Stimulated activated CD4-positive, alpha-beta T cell treated with anti-CD3 and anti-CD28 coated beads, Interleukin-12 subunit alpha, Interleukin-12 subunit beta, amount 100 ng/mL, for 48 hours (primary cell): ENCODE measurements at places on chromosomes 4 and X.

DNA sequence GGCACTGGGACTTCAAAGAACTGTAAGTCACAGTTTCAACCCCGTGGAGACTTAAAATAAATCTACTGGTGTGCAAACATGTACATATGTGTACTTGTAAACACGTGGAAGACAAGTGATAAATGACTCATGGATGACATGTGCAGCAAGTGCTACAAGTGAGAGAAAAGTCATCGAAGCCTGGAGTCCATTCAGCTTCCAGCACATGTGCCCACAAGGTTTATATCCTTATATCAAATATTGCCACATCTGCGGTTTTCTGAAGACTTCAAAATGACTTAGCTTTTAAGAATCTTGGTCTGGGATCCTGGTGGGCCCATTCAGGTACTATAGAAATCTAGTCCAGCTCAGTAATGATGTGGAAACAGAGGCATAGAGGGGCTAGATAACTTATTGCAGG, 33.0 kb upstream of the TTC29 start:
- DNase-seq = no peak

GRCh38 chrX:53356186-53356585, 66.3 kb downstream of the SMC1A start:
- DNase-seq = peak; percentile 24

DNA sequence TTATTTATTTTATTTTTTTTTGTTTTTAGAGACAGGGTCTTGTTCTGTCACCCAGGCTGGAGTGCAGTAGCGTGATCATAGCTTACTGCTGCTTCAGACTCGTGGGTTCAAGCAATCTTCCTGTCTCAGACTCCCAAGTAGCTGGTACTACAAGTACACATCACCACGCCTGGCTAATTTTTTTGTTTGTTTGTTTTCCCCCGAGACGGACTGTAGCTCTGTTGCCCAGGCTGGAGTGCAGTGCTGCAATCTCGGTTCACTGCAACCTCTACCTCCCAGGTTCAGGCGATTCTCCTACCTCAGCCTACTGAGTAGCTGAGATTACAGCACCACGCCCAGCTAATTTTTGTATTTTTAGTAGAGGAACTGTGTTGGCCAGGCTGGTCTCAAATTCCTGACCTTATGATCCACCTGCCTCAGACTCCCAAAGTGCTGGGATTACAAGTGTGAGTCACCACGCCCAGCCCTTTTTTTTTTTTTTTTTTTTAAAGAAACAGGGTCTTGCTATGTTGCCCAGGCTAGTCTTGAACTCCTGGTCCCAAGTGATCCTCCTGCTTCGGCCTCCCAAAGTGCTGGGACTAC, 32.2 kb downstream of the COPS4 start:
- DNase-seq = no peak

DNA sequence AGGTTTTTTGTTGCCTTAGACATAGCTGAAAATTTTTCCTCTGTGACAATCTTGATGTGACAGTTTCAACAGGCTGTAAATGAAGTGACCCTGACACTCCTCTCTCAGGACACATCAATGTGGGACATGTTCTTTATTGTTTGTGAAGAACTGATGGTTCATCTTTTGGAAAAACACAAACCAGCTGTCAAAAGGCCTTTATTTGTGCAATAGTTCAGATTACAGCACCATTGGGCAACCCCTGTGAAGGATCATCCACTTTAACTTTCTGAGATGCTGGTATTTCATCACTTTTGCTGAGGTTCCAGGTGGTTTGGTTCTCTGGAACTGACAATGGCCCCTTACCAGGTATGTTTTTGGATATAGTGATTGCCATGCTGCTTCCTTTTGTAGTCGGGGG, 40.3 kb downstream of the OSTC start:
- no peak for DNase-seq

DNA sequence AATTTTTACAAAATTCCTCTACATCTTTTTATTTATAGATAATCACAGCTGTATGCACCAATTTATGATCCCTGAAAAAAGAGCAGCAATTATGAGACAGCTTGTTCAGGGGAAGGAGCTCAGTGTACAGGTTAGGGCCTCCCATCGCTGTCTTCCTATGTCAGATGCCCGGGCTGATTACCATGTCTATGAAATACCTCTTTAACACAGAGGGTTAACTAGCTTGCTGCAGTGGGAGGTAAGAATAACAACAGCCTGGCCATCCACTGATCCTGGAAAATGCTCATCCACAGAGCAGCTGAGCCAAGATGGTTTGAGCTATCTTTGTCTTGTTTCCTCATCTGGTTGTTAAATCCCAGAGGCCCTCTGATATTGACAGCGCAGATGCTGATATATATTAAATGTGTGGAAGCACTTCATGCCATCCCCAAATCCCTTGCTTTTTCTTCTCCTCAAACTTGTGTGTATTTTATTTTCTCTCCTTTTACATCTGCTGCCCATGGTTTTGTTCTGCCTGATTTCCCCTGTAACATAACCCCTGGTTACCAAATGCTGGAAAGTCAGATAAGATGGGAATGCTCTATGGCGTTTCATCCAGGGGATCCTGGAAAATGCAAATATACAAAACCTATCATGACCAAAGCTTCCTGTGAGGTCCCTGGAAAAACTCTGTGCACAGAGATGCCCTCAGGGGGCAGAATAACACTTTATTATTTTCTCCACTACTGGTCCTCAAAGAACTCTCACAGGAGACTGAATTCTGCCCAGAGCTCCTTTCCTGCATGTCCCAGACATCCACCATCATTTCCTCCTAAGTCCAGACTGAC, 85.8 kb upstream of the PUDP start:
- DNase-seq = no peak

DNA sequence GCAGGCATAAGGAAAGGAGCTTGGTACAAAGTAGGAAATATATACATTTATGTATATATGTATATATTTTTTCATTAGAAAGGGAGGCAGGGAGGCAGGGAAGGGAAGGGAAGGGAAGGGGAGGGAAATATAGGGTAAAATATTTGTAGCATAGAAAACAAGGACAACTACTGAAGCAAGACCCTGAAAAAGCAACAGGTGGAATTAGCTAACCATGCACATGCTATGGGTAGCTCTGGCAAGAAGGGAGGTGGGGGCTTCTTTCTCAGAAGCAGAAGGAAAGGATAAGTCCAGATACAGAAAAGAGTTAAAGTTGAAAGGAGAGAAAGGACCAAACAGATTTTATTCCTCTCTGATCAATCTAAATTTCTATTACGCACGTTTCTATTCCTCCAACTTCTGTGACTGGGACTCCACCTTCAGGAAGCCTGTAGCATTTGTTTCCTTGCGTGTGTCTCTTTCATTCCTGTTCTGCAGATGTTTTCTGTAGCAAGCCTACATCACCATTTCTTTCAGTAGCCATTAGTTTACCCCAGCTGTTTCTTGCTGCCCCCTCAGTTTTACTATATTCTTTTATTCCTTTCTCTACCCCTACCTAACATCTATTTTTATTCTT, 82.9 kb downstream of the OR13H1 start:
- DNase-seq = no peak
